ENCODE measurements at places on chromosomes 1 and 21.

DNA sequence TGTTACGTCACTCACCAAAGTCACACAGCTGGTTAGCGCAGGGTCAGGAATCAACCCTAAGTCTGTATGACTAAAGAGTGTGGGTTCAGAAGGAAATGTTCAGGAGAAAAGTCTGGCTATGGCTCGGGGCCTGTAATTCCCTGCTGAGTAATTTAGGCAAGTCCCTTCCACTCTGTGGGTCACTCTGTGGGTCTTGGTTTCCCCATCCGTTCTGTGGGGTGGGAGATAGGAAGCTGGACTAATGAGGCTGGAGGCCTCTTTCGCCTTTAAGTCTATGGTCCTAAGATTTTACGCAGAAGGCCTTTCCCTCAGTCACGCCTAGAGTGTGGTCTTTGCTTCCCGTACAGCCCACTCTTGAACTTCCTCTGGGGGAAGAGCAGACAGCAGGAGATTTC, 14.3 kb upstream of the MED18 start:
- DNase-seq = no peak

GRCh38 chr1:92995441-92996430, 34.5 kb upstream of the DIPK1A start:
- DNase-seq = peak; percentile 12

- no peak for DNase-seq
These were observed 92.9 kb upstream of the BARHL2 start for GRCh38 chr1:90809996-90810395.

GRCh38 chr1:201883266-201883665, 5.4 kb upstream of the SHISA4 start:
- no peak for DNase-seq

- peak; percentile 46 for DNase-seq
These were observed 629 bp downstream of the CTNNBIP1 start for GRCh38 chr1:9909234-9910046.

- DNase-seq = no peak
These were observed 59.0 kb downstream of the FASLG start for GRCh38 chr1:172717722-172718465.

- DNase-seq = peak; percentile 54
These were observed 554 bp downstream of the ZNF281 start for GRCh38 chr1:200409203-200409760.

DNA sequence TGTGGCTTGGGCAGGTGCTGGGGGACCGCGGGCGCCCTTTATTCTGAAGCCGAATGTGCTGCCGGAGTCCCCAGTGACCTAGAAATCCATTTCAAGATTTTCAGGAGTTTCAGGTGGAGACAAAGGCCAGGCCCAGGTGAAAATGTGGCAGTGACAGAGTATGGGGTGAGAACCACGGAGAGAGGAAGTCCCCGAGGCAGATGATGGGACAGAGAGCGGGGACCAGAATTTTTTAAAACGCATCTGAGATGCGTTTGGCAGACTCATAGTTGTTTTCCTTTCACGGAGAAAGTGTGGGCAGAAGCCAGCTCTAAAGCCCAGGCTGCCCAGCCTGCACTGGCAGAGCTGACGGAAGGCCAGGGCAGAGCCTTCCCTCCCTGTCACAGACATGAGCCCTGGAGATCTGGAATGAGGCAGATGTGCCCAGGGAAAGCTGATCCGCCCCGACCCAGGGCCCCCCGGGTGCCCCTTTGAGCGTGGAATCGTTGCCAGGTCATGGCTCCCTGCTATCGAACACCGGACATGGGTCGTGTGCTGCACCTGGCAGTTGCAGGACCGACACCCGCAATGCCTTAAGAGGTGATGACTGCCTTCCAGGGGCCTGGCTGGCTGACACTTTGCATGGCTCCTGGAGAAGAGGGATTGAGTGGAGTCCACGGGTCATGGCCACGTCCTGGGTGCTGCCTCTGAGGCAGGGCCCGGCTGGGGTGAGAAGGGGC, 6.5 kb upstream of the SLX9 start:
- DNase-seq = no peak
